ENCODE measurements at places on chromosomes 4 and X.

GRCh38 chr4:174522183-174523024 lies at the start of gene HPGD:
HPGD (minus strand) TSS chr4:174522488; CDS start chr4:174522451, 37 bp downstream.
- ATAC-seq: peak; percentile 67

DNA sequence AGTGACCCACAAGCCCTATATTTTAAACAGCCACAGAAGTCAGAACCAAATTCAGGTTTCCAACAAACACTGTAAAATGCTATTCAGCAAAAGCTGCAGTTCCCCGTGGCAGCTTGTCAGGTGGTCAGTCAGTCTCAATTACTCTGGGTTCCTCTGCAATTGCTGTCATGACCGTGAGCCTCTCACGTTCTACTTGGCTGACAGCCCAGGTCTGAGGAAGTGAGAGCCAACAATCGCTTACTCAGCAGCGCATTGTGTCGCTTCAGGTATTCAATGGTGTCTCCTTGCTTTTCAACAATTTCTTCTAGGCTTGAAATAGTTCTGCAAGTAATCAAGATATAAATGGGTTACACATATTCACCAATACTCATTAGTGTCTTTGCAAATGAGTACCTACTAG lies 25.8 kb downstream of the TRIM75 start:
- ATAC-seq: no peak

- ATAC-seq: no peak
Measured at GRCh38 chrX:41718481-41719235, 5.3 kb upstream of the GPR82 start.

DNA sequence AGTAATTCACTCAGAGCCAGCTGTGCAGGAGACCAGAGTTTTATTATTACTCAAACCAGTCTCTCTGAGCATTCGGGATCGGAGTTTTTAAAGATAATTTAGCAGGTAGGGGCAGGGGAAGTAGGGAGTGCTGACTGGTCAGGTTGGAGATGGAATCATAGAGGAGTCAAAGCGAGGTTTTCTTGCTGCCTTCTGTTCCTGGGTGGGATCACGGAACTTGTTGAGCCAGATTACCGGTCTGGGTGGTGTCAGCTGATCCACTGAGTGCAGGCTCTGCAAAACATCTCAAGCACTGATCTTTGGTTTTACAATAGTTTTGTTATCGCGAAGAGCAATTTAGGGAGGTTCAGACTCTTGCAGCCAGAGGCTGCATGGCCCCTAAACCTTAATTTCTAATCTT lies 63.6 kb downstream of the TRIM2 start:
- no peak for ATAC-seq

GRCh38 chrX:36528661-36529060 lies 479.5 kb upstream of the FAM47C start:
- ATAC-seq: no peak

- no peak for ATAC-seq
Measured at GRCh38 chr4:157294575-157294974, 74.0 kb downstream of the GRIA2 start.

DNA sequence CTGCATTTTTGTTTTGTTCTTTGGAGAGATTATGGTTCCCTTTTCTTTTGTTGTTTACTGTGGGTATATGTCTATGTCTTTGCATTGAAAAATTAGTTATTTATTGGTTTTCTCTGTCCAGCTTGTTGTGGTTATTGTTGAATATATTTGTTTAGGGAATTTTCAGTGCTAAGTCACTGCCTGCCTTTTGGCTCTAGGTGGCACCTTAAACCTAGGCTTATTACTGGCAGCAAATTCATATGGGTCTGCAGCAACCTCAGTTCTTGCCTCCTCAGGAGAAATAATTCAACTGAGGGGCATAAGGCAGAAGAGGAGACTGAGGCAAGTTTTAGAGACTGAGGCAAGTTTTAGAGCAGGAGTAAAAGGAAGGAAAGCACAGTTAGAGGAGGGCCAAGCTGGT lies 1157.3 kb upstream of the AGA start:
- ATAC-seq: no peak
